Left renal pelvis (tissue), 4 donors: ENCODE measurements at places on chromosomes 2 and 18.

DNA sequence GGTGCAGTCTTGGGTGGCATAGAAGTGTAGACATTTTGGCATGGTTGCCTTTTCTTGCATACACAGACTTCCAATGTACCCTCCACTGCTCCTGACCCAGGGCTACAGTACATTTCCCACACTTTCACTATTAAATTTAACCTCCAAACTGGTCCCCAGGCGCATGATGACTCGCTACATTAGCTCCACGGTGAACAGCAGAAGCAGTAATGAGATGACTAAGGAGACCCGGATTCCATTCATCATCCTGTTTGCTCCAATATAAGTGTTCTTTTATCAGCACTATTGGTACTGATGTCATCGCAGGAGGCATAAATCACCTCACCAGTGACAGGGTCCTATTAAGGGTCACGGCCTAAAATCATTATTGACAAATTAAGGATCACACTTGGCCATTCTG lies 316.5 kb downstream of the EN1 start:
- DNase-seq = no peak

DNA sequence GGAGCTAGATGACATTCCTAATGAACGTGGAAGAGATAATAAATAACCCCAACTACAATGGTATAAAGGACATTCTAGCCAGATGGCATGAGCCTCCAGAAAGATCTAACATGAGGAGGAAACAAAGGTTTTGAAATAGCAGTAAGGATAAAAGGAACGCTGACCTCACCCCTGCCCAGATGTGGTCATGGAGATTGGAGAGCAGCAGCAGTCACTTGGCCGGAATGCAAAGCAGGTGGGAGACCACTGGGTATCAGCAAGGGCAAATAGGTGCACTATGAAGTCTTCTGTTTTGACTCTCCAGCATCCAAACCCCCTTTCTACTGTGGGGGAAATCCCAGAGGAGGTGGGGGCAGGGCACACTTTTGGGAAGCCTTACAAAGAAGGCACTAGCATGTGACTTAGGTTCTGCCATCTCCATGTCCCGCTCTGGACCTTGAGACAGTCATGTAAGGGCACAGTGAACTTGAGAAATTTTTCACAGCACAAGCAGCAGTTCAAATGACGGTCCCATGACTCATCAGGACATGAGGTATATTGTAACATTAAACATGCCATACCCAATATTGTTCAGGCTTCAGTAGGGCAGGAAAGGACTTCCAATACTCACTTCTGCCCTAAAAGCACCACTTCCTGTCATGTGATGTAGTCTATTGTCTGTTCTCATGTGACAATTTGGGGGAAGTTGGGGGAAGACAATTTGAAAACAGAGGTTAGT lies 55.2 kb downstream of the METTL4 start:
- DNase-seq = no peak

- no peak for DNase-seq
These were observed 454.7 kb upstream of the SLC39A10 start for GRCh38 chr2:195202163-195202845.

DNA sequence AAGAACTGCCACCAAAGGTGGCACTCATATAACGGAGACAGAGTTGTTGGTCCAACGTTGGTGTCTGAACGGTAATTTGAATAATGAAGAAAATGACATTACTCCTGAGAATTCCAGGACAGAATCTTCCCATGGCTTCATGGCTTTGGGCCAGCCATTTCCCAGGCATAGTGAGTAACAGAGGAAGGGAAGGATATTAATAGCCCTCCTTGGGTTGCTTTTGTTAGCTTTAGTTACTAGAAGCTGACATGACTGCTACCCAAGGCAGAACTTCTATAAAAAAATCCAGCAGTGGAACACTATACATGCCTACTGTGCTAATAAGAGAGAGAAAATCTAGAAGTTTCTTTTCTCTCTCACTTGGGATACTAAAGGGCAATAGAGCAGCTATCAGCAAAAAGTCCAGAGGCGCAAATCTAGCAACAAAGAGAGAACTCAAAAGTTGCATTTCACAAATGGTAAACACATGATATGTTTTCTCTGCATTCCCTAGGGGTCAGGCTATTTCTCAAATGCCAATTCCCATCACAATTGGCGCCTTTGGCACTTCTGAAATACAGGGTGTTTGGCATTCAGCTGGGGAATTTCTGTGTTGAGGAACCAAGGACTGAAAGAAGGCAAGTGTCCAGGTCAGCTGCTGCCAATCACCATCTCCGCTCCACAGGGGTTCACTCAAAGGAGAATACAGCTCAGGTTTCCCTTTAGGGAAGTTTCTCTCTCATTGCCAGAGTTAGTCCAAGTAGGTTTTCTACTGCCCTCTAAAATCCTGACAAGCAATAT lies 160.8 kb upstream of the KYNU start:
- no peak for DNase-seq

DNA sequence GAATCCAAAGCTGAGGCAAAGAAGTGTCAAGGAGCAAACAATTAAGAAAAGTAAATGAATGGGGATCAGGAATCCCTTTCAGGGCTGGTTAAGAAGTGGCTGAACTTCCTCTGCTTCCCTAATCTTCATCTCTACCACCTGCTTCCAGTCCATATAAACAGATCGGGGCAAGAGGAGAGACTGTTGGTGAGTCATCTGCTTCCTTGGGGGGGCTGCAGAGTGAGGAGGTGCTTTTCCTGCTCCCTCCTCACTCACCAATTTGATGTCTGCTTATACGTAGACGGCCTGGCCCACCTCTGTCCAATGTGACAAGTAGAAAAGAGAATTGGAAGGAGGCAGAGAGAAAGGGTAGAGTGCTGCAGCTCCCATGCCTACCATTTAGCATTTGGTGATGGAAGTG lies 68.4 kb downstream of the NAB1 start:
- DNase-seq = no peak

DNA sequence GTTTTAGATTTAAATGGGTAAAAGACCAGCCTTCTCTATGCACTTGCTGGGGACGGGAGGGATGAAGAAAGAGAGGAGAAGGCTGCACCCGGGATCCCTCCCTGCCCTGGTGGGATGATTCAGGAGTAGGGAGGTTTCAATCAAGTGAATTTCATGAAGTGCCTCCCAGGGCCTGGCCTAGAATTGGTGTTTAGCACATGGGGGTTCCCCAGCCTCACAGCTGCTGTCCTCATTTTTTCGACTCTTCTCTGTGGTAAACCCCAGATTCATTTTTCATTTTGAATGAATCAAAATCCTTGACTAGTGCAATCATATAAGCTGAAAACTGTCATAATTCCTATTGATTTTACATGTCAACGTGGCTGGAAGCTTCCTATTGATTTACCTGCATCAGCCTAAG lies 81.1 kb downstream of the LPIN1 start:
- DNase-seq = no peak

DNA sequence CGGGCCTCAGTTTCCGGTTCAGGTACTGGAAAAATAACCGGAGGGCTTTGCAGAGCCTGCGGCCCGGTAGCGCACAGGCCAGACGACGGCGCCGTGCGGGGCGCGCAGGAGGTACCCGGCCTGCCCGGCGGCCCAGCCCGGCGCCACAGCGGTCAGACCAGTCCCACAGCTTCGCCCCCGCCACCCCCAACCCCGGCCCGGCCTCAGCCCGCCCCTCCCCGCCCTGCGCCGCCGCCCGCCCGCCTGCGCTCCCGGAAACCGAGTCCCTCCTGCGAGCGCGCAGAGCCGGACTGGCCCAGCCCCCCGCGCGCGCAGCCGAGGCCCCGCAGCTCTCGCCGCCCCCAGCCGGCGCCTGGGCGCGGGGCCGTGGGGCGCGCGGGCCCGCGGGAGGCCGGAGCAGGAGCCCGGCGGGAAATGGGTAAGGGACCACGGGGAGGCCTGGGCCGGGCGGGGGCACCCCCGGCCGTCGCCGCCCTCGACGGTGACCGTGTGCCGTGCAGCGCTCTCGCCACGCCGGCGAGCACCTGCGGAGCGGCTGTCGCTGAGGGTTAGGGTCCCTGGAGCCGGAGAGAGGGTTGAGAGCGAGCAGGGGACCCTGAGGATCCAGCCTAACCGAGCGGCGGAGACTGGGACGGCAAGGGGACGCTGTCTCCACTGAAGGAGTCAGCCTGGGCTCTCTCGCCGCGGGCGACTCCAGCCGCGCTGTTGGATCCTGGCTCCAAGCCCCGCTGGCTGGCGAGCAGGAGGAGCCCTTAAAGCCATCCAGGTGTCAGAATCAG lies 16.5 kb upstream of the PSD4 start:
- no peak for DNase-seq

DNA sequence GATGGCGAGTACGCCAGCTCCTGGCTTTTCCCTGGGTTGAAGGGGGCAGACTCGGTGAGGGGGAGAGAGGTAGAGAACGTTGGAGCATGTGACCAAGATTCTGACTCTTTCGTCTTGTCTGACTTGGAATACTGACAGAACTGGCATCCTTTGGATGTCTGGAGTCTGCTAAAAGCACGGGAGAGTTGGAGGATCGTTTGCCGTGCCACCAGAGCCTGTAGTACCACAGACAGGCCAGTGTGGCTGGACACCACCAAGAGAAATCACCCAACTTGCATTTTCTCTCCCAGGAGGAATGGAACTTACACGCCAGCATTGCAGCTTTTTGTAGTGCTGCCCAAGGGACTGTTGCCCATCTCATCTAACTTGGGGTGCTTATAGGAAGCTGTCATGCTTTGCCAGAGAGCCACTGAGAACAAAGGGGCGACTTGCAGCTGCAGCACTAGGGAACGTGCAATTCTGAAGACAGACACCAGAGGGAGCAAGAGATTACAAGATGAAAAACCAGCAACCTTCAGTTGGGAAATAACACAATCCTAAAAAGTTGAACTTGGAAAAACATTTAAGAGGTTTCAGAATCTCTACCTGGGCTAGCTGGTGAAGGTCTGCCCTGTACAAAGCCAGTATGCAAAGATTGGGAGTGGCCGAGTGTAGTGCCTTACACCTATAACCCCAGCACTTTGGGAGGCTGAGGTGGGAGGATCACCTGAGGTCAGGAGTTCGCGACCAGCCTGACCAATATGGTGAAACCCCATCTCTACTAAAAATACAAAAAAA lies 24.1 kb downstream of the PSMG2 start:
- DNase-seq = peak; percentile 42

- DNase-seq = no peak
These were observed 45.2 kb downstream of the NCK2 start for GRCh38 chr2:105789745-105790460.

DNA sequence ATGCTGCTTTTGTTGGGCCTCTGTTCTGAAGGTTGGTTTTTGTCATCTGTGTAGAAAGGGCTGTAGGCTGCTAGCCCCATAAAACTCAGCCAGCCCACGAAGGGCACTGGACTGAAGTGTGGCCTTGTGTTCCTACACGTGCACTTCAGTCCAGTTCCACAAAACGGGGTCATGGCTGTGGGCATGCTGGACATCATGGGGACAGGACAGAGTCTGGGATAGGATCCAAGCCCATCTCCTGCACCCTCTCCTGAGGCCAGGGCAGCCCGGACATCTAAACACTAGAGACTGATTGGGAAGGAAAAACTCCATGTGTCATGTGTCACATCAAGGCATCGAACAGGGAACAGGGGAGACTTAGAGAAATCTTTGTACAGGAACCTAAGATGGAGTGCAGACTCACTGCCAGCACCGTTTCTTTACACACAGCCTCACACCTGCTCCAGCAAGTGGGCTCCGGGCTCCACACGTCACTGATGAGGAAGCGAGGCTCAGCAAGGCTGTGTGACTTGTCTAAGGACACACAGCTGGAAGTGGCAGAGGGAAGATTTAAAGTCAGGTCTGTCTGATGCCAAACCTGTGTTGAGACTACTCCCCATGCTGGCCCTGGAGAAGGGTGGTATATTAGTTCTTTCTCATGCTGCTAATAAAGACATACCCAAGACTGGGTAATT lies 74.8 kb upstream of the BCL2L11 start:
- DNase-seq = no peak

DNA sequence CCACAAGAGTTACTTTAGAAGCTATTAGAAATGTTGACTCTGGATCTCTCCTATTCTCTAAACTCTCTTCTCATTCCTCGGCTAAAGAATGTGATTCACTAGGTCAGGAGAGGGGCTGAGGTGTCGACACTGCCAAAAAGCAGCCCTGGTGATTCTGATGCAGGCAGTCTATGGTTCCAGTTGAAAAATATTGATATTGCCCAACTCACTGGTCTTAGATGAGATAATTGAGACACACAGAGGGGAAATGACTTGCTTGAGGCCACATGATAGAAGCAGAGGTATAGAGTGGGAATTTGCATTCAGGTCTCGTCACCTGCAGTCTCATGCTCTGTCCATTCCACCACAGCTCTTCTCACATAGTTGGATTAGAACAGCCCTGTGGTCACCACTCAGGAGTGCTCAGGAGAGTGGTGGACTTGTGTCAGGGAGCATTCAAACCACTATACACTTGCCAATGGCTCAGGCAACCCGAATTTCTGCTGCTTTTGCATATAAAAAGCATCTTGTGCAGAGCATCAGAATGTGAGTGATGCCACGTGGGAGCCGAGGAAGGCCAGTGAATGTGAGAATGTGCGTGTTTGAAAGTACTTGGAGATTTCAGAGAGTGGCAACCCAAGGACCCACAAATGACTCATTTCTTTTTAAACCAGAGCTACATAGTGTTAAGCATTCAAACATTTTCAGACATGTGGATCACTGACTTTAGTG lies 65.1 kb upstream of the CTLA4 start:
- DNase-seq = no peak
